Activated CD4-positive, CD25-positive, alpha-beta regulatory T cell treated with anti-CD3 and anti-CD28 coated beads, Interleukin-2, amount 50 U/mL, for 16 hours (primary cell): ENCODE measurements at places on chromosomes 16 and 17.

DNA sequence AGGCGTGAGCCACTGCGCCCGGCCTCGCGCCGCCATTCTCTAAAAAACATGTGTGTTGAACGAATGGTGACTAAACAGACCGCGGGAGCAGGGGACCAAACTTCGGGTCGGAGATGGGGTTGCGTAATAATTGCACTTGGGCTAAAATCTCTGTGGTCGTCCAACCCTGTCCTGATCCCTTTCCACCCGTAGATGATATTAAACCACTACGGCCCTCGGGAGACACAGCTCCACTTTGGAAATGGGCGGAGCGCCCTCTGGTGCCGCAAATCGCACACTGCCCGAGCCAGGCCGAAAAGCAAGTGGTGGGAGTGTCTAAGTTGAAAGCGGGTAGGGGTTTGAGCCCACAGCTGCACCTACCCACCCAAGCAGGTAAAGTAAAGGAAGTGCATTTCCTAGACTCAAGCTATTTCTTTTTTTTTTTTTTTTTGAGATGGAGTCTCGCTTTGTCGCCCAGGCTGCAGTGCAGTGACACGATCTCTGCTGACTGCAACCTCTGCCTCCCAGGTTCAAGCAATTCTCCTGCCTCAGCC lies 17.0 kb downstream of the CAVIN1 start:
- DNase-seq, result peak; percentile 70

DNA sequence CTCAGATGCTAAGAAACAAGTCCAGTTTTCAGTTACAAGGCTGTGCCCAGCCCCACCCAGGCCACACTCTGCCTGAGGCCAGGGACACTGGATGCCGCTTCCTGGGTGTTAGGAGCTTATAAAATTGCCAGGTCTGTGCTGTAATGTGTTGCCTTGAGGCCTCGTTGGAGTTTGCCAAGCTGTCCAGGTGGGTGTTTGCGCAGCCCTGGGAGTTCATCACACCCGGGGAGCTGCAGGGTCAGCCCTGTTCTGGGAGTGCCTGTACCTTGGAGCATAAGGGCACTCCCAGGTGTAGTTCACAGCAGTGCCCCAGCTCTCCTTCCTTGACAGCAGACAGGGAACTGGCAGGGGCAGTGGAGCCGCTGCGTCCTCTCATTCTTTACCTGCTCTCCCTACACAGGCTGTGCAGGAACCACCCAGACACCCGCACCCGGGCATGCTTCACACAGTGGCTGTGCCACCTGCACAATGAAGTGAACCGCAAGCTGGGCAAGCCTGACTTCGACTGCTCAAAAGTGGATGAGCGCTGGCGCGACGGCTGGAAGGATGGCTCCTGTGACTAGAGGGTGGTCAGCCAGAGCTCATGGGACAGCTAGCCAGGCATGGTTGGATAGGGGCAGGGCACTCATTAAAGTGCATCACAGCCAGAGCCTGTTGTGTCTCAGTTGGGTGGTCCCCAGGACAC lies 1.6 kb downstream of the GFER start:
- no peak for DNase-seq

GRCh38 chr17:60606036-60606435 lies 6.0 kb downstream of the PPM1D start:
- DNase-seq, result no peak

DNA sequence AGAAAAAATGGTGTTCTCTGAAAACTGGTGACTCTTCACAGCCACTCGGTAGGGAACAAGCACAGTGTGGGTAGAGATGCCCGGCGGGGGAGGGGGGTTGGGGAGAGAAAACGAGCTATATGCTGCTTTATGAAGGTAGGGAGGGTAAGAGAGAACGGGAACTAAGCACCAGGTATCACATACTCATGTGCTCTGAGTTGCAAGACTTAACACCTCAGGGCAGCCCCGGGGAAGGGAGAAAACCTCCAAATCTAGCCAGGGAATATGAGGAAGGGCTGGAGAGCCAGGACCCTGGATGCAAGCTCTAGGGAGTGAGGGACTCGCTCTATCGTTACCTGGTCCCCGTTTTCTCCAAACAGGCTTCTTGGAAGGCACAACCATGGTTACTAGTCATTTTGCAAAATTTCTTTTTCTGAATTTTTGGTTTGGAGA lies 35.3 kb downstream of the HIC1 start:
- no peak for DNase-seq

GRCh38 chr16:26905336-26905735 lies 161.4 kb upstream of the C16orf82 start:
- no peak for DNase-seq
